ENCODE measurements at places on chromosomes 1 and 21.

DNA sequence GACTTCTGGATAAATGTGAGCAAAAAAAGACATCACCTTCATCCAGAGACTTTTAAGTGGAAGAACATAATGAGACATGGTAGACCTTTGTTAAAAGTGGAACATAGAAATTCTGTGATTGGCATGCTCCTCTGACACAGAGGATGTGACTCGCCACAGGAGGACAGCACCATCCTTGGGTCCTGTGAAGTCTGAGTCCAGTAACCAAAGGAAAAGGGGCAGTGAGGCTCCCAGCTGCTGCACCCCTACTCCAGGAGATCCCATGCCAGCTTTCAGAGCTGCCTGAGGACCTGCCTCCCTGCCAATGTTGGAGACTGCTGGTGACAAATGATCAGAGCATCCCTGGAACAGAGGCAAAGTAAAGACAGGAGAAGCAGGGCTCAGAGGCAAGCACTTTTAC is 136.2 kb downstream of the BRINP2 start:
- DNase-seq: peak; percentile 32

GRCh38 chr1:177130451-177130945 is 34.0 kb downstream of the ASTN1 start:
- no peak for DNase-seq

GRCh38 chr1:213179784-213180183 is 128.7 kb downstream of the RPS6KC1 start:
- DNase-seq: no peak

DNA sequence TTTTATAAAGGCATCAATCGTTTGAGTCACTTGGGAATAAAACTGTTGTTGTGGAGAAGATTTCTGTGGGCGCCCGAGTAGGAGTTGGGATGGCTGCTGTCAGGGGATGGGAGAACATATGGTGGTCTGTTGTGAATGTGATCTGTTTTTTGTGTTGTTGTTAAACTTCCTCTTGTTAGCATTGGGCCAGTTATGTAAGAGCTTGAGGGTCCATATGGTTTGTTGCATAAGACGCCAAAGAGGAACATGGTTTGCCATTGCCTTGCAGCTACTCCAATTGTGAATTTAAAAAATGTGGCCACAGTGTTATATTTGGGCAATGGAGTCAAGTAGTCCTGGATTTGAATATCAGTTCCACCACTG is 136.1 kb upstream of the JUN start:
- DNase-seq: no peak

All from dorsolateral prefrontal cortex (tissue), 122 donors.